B cell (primary cell): ENCODE measurements at places on chromosomes 7 and 10.
A peak's percentile ranks its signal among the peaks of the same experiment; 100 is the strongest.

- DNase-seq = no peak
These were observed 1017.0 kb upstream of the KCND2 start for GRCh38 chr7:119256001-119256400.

GRCh38 chr10:19993714-19994315, 177.6 kb downstream of the PLXDC2 start:
- DNase-seq = no peak

DNA sequence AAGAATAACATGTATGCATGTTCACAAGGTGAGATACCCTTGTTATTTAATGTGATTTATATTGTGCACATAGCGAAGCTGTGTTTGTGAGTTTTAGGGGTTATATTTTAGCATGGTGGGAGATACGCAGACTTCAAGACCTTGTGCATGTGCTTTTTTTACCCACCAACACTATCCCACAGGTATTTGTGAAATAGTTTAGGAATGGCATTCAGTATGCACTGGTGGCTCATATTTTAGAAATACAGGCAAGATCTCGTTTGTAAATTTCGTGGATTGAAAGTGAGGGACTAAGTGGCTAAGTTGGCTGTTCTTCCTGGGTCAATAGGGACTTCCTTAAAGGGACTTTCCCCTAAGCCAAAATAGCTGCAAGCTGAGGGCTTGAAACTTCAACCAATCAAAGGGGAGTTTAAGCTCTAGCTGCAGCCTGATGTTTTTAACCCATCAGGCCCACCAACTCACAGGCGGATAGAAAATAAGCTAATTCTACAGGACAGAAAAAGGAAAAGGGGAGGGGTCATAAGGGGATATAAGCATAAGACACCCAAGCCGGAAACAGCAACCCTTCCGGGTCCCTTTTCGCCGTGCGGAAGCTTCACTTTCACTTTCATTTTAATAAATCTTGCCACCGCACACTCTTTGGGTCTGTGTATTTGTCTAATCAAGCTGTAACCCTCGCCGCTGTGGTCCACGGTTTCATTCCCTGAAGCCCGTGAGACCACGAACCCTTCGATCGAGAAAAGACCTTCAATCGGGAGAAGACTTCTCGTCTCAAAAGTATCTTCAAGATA, 291.0 kb downstream of the GPR158 start:
- no peak for DNase-seq

DNA sequence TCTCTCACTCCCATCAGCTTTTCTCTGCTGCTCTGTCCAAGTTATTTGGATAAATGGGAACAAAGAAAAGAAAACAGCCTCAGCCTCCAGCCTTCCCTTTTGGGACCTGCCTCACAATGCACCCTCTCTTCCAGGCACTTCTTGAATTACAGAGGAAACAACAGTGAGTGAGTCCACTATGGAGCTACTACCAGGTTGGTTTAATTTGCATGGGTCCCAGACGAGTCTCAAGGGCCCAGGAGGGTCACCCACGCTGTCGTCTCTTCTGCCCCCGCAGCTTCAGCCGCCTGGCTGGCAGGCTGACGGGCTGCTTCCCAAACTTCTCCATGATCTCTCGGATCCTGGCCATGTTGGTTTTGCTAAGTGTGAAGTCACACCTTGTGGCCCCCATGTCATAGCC, 80.4 kb downstream of the GPR26 start:
- DNase-seq = no peak

GRCh38 chr10:45008524-45009161, 7.9 kb downstream of the ZNF22 start:
- DNase-seq = peak; percentile 71

GRCh38 chr10:92627845-92628480, 35.0 kb downstream of the KIF11 start:
- peak; percentile 49 for DNase-seq

- no peak for DNase-seq
These were observed 44.0 kb downstream of the LAMB1 start for GRCh38 chr7:107958764-107959526.

DNA sequence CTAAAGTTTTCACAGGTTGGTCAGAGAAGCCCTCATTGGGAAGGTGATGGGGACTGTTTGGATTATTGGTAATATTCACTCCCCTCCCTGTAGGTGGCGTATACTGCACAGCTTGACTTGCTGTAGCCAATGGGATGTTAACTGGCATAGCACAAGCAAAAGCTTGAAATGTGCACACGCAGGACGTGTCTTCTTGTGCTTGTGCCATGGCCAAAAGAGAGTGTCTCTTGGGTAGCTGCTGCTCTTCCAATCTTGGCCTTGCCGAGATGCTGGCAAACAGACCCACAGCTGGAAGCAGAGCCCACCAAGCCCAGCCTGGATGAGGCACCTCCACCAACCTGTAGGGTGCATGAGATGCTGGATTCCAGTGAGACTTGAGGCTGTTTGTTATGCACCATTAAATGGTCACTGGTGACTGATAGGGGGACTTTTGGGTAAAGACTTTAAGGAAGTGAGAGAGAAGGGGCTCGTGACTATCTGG, 266.0 kb downstream of the GRID1 start:
- DNase-seq = no peak

DNA sequence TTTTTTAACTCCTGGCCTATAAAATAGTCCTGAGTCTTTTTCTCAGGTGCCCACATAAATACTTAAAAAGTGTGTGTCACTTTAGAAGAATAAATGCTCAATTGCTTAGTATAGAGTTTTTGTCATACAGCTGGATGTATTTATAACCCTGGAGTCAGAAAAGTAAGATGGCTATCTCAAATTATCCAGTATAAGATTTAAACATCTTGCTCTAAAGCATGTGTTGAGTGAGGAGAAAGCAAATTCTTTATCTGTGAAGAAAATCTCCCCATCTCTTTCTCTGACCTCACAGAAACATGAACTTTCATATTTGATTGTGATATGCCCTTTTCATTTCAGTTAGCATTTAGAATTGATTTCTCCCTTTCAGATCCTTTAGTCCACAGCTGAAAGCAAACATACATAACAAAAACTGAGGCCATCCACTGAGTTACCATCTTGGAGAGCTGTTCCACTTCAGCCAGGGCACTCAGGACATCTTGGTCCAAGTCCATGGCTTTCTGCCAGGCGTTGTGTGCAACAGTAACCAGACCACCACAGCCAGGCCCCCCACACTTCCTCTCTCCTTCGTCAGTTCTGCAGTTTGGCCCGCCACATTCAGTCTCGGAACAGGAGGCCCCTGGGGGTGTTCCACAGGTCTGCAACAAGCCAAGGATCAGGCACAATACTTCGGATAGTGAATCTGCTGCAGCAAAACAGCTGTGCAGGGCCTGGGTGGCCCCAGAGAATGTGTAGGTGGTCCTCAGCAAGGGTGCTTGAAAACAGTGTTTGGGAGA, 40.9 kb downstream of the DLD start:
- no peak for DNase-seq

DNA sequence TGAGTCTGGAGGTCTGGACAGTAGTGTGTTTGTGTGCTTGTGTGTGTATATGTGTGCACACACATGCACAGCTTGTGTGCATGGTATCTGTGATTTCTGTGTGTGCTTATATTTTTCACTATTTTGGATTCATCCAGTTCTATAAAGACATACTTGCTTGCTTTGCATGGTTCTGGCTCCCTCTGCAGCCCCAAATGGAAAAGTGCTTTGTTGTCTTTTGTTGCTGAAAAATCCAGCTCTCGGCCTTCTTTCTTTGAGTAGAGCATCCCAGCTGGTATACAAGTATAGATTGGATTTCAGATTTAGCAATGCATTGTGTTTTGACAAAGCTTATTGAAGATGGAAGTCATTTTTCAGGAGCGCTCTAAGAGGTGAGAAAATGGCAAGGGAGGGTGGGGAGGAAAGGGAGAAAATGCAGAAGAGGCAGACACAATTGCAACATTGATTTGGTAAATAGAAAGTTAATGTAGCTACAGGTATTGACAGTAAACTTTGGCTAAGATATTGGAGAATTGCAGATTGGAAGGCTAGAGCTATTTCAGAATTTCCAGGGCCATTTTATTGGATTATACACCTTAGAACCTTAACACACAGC, 333.9 kb downstream of the AUTS2 start:
- peak; percentile 40 for DNase-seq

- no peak for DNase-seq
These were observed 636.5 kb downstream of the CALN1 start for GRCh38 chr7:71775648-71776047.

DNA sequence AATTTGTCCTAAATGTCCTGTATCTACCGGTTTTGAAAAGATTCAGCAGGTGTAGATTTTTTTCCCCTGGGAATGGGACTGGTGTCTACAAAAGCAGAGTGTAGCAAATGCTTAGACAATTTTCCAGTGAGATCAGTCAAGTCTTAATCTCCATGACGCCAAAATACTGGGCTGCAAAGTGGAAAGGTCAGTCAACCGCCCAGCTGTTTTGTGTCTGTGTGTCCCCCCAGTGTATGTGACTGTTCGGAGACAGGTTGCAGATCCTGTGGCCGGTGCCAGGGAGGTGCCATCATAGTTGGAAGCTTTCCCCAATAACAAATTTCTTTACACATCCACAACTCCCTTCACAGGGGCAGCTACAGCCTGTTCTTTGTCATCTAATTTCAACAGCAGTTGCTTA, 263.8 kb downstream of the ARHGAP12 start:
- no peak for DNase-seq

DNA sequence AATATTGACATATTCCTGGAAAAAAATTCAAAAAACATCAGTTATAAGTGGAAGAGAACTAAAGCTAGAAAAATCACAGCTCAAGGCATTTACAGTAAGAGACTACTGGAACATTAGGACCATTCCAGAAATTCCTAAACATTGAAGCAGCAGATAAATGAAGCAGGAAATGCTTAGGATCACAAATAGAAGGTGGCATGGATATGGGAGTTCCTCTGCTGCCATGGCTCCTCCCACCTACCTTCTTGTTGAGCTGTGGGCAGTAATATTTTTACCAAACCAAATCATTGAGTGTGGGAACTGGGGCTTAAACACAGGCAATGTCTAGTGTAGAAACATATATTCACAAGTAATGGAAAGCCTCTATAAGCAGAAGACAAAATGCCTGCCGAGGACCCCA, 292.8 kb downstream of the ANKRD7 start:
- DNase-seq = no peak

DNA sequence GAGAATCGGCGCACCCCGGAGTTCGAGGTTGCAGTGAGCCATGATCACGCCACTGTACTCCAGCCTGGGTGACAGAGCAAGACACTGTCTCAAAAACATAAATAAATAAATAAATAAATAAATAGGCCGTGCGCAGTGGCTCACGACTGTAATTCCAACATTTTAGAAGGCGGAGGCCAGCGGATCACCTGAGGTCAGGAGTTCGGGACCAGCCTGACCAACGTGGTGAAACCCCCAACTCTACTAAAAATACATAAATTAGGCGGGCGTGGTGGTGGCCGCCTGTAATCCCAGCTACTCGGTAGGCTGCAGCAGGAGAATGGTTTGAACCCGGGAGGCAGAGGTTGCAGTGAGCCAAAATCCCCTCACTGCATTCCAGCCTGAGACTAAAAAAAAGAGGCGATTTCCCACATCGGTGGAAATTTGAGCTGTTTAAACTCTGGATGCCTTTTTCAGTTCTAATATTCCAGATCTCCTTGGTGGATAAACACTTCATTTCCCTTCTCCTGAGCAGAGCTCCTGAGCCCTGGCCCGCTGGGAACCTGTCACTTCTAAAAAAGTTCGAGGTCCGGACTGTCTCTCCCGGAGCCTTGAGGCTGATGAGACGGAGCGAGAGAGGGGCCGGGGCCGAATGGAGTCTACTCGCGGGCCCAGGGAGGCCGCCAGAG, 2.0 kb upstream of the NFKB2 start:
- no peak for DNase-seq

- DNase-seq = no peak
These were observed 4.0 kb upstream of the BORCS7 start for GRCh38 chr10:102850025-102850518.

- DNase-seq = no peak
These were observed 33.4 kb upstream of the COBL start for GRCh38 chr7:51349820-51350545.

DNA sequence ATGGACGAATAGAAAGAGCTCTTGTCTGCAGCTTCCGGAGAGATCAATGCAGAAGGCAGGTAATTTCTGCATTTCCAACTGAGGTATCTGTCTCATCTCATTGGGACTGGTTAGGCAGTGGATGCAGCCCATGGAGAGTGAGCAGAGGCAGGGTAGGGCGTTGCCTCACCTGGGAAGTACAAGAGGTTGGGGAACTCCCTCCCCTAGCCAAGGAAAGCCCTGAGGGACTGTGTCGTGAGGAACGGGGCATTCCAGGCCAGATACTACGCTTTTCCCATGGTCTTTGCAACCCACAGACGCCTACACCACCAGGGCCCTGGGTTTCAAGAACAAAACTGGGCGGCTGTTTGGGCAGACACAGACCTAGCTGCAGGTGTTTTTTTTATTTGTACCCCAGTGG, 186.3 kb downstream of the ETV1 start:
- DNase-seq = no peak

GRCh38 chr7:140903741-140904480, 20.8 kb downstream of the BRAF start:
- DNase-seq = no peak

DNA sequence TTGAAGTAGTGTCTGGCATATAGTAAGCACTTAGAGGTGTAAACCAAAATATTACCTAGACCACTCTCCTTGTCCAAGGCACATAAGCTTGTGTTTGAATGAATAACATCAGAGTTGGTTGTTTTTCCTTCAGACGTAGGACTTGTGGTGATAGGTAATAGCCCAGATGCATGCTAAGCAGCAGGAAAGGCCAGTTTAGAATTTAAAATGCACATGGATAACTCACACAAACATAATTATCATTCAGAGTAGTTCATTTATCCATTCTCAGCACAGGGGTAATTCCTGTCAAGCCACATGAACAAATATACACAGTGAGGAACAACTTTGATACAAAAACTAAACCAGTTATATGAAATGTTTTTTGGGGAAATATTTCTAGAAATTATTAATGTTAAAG, 181.0 kb upstream of the HPS1 start:
- no peak for DNase-seq

GRCh38 chr7:74299401-74299800, 10.2 kb downstream of the CLIP2 start:
- no peak for DNase-seq

GRCh38 chr7:66523409-66523808, 105.3 kb upstream of the KCTD7 start:
- no peak for DNase-seq

DNA sequence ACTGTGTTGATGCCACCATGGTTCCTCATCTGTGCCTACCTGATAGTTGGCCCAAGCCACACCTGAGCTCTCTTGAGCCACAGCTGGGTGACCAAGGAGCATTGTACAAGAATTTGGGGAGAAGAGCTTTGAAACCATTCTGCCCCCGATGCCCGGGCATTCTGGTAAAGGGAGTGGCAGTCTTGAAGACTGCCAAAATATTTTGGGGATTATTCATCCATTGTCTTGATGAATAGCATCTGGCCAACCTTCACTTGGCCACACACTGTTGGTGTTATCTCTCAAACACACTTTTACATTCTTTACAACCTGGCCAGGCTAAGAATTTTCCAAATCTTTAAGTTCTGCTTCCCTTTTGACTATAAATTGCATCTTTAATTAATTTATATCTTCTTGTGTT, 113.1 kb upstream of the PCBD1 start:
- DNase-seq = no peak

DNA sequence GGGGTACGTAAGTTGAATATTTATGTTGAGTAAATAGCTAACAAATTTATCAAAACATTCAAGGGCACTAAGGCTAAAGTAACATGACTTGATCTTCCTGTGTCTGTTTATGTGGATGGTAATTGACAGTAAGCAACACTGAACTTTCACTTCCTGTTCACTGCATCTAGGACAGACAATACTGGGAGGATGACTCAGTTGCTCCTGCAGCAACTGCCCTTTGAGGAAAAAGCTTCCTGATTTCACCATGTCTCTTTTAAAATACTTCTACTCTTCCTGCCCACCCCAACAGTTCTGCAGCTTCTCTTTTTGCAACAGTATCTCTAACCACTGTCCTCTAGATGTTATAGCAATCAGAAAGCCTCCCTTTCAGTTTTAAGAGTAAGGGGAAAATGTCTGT, 76.6 kb upstream of the HGF start:
- peak; percentile 5 for DNase-seq
